ENCODE measurements at places on chromosomes 3 and 15.

GRCh38 chr15:44325568-44325967 lies 37.0 kb downstream of the GOLM2 start:
- no peak for DNase-seq

DNA sequence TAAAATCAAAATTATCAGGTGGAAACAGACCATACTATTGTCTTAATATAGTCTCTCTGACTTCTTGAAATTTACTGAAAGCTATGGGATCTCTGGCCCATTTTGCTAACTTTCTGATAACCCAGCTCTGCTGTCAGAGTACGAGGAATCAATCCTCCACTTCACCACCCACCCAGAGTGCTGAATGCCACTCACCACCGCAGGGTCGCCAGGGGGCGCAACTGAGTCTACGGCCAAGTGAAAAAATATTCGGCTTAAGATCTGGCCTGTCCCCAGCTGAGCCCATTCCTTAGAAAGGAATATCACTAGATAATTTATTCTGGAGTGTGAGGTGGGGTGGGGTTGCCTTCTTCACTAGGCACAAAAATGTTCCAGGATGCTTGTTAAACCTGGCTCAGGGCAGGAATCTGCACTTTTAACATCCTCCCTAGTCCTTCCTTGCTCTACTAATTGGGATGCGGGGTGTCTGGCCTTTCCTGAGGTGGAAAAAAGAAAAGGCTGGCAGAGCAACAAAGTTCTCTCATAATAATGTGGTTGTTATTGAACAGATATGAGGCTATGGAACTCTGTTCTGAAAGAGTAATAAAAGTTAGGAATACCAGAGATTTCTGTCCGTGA lies 520.6 kb downstream of the MFSD1 start:
- DNase-seq, result peak; percentile 7

- DNase-seq, result no peak
Observed at GRCh38 chr15:71051539-71051938, 63.7 kb upstream of the THSD4 start.

DNA sequence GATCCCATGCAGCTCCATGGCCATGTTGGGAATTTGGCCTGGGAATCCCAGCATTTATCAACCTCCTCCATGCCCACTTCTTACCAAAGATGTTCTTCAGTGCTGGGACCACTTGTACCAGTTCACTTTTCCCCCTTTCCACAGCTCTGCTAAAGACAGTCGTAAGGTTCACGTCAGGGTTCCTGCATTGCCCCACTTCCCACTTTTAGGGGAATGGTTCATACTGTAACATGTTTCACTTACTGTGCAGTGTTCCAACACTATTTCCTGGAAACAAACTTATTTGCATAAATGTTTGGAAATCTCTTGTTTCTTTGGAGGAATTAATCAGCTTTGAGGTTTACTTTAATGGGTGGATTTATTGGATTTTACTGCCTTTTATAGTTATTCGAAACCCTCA lies 17.0 kb downstream of the APH1B start:
- no peak for DNase-seq

DNA sequence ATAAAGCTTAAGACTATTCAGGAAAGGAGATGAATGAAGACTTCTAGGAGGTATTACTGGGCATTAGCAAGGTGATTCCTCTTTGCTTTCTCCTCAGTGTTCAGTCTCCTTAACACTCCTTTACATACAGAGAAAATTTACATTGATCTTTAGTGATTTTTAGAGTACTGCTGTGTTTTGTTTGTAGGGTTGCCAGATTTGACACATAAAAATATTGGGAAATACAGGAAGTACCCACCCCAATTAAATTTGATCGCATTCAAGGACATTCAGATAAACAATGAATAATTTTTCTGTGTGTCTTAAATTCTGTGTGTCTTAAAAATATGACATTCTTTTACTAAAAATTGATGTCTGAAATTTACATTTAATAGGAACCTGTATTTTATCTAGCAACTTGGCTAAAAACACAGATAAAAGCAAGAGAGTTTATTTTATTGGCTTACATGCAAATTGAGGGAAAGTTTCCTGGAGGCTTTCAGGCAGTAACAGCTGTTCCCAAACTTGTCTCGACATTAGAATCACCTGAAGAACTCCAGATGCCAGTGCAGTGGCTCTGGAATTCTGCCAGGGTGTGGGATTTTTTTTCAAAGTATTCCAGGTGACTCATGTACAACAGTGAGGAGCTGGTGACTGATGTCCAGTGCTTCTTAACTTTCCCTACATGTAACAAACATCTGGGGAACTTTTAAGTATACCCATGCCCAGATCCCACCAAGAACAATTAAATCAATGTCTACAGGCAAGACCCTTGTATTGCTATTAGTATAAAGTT lies 23.4 kb upstream of the PLOD2 start:
- no peak for DNase-seq

- no peak for DNase-seq
Observed at GRCh38 chr3:116340680-116341216, 104.5 kb downstream of the LSAMP start.

GRCh38 chr3:11717768-11718636 lies 74.3 kb upstream of the VGLL4 start:
- peak; percentile 53 for DNase-seq
